Kidney (tissue), 22 donors: ENCODE measurements at places on chromosomes 11 and 22.

GRCh38 chr22:33389936-33390335 is 331.8 kb upstream of the SYN3 start:
- no peak for DNase-seq

DNA sequence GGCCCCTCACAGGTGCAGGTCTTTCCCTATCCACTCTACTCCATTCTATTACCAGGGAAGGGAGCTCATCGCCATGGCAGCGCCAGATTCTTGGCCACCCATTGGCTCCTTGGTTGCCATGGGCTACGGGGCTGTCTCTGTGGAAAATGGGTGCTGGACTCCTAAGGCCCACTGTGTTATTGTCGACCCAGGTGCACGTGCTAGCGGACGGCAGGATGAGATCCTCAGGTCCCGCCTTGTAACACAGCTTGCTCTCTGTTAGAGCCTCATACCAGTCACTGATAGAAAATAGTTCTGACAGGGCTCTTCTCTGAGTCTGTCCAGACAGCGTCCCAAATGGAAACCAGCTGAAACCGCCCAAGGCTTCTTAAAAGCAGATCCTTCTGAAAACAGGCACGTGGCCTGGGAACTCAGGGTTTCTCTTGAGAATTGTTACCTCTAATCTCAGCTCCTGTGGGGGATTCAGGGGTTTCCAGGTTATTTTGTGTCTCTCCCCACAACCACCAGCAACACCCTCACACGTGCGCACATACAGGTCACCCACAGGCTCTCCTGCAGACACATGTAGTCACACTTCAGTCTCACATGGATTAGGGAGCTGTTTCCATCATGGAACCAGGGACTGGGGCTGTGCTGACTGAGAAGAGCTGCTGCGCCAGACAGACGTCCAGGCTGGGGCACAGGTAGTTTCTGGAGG is 1.5 kb downstream of the TUB start:
- no peak for DNase-seq

- no peak for DNase-seq
Observed at GRCh38 chr11:8335186-8335585, 71.5 kb upstream of the LMO1 start.

DNA sequence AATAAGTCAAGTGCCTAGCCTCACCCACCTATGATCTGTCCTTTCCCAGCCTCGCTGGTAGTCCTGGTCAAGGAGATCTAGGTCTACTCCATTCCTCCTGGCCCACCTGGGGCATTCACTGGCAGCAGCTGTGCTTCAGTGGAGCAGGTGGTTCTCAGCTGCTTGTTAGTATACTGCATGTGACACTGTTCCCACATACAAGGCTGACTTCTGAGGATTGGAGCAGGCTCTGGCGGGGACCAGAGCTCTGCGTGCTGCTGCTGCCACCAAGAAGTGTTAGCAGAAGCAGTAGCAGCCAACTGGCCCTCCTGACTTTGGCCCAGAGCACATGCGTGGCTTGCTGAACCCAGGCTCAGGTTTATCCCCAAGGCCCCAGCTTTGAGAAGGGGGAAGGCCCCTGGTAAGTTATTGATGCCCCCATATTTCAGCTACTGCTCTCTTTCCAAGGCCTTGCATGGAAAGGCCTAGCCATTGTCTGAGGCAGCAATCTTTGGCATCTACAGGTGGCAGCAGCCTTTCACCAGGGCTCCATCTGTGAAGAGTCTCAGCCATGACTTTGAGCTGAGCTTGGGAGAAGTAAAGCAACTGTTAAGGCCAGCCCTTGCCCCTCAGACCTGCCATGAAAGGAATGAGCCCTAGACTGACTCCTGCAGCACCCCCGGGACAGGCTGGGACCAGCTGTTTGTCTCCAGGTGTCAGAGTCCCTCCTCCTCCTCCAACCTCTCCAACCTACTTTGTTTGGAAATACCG is 26.5 kb downstream of the ARHGAP1 start:
- no peak for DNase-seq

GRCh38 chr22:49037701-49038245 is 789.9 kb downstream of the BRD1 start:
- DNase-seq: no peak

DNA sequence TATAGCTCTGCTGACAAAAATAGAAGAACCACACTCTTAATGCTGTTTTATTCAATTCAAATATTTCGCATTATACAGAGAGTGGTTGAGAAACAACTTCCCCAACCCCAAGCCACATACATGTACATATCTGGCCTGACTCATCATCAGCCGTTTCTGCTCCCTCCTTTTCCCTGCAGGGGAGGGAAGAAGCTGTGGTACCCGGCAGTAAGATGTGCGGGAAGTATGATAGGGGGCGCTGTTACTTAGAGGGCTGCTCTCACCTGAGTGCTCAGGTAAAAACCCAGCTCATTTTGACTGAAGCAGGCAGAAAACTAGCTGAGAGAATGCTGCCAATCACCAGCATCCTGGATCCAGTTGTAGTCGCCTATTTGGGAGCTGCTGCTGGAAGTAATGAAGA is 85.5 kb downstream of the NELL1 start:
- no peak for DNase-seq

- DNase-seq: no peak
Observed at GRCh38 chr22:46362203-46362933, 26.9 kb downstream of the TRMU start.

DNA sequence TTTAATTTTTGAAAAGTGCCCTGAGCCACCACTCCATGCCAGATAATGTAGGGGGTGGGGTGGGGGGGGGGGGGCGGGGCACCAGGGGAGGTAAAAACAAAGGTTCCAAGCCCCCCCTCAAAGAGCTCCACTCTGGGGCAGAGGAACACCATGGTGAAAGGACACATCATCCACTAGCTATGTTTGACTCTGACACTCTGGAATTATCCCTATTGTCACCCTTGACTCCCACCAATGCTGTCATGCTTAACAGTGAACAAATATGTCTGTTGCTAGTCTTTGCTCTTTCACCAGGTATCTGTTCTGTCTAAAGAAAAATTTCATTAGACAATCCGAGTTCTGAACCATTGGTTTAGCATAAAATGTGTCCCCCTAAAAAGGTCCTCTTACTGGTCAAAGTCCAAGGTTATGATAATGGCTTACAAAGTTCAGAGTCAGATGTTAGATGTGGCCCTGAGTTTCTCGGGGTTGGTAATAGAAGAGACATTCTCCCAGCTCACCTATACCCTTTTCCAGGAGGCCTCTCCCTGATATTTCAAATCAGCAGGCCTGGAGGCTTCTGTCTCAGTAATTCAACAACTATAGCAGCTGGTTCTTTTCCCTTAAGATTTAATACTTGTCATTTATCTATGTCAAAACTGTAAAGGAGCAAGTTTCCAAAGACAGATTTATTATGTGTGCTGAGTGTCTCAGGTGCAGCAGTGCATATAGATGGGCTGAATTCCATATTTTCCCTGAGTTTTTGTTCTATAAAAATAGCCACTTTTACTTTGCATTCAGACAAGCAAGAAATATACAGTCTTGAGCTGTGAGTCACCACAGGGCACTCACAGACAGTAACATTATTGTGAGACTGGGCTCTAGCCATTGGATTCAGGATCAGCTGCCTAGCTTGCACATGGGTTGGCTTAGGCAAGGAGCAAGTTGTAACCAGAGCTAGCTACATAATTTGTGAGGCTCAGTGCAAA is 174.1 kb downstream of the CSNK2A3 start:
- DNase-seq: peak; percentile 78

GRCh38 chr11:116984186-116984585 is 114.0 kb downstream of the SIK3 start:
- no peak for DNase-seq

GRCh38 chr11:14702760-14703159 is 59.2 kb downstream of the PDE3B start:
- DNase-seq: no peak

GRCh38 chr11:103880968-103881367 is 155.5 kb upstream of the DDI1 start:
- no peak for DNase-seq

GRCh38 chr11:2794968-2795322 is 90.6 kb downstream of the CDKN1C start:
- DNase-seq: peak; percentile 50

- no peak for DNase-seq
Observed at GRCh38 chr11:83312430-83312829, 26.3 kb upstream of the CCDC90B start.

DNA sequence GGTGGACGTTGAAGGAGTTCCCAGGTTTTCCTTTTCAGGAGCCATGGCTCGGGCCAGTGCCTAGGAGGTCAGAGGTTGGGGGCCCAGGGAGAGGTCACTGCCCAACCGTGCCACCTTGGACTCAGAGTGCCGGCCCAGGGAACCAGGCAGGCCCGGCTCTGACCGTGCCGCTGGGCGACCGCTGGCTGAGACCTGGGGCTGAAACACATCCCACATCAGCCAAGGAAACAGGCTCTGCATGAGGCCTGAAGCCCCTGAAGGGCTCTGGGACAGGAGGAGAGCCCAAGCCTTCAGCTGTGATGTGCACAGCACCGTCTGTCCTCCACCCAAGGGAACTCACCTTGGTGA is 21.9 kb upstream of the RTN4R start:
- no peak for DNase-seq

DNA sequence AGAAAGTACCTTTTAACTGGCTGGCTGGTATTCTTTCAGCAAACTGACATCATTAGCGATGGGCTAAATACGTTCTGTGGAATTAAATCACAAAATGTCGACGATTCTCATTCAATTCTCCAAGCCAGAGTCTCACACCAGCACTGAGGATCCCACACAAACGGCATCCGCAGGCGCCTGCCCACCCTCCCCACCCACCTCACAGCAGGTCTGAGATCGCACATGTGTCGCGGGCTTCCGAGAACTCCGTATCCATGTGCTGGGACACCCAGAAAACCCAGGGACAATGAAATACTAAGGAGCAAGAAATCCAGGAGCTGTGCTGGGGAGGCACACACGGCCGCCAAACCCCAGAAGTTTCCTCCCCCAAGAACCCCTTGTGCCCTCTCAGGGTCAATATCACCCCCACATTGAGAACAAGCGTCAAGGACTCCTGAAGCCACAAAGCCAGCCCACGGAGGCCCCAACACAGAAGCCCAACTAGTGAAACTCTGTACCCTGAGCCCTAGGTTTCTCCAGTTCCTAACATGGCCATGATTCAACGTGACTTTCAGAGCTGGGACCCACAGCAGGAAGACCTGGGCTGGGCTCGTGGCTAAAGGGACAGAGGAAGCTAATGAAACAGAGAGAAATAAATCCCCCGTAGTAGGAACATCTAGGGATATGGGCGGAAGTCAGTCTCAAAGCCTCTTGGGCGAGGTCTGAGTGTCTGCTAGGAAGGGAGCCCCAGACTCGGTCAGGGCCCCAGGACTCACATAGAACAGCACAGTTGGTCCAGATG is 8.0 kb downstream of the TOLLIP start:
- DNase-seq: no peak

DNA sequence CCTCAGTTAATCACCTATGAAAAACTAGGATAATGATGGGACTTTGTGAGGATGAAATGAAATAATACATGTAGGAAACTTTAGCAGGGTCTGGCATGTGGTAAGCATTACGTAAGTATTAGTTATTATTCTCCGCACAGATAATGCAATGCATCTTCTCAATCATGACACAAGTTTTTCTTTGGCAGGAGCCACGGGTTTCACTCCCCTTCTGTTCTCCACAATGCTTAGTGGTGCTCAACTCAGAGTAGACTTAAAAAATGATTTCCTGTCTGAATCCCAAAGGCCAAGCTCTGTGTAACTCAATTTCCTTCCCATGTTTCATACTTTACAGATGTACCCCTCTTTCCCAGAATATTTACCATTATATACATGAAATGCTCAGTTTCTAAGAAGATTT is 82.9 kb downstream of the CCDC34 start:
- no peak for DNase-seq

DNA sequence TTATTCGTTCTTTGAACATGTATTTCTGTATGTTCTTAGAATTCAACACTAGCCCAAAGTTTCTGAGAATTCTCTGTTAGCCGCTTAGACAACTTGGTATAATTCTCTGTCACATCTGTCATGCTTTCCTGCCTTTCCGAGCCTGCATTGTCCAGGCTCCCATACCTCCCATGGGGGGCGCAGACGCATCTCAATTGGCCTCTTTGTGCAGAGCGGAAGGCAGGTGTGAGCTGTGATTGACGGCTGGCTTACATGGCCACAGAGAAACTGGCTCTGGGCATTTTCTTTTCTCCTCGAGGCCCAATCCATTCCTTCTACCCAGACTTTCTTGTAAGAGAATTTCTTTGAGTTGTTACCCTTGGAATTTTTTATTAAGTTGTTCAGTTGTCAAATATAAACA is 132.7 kb upstream of the SESN3 start:
- peak; percentile 18 for DNase-seq

DNA sequence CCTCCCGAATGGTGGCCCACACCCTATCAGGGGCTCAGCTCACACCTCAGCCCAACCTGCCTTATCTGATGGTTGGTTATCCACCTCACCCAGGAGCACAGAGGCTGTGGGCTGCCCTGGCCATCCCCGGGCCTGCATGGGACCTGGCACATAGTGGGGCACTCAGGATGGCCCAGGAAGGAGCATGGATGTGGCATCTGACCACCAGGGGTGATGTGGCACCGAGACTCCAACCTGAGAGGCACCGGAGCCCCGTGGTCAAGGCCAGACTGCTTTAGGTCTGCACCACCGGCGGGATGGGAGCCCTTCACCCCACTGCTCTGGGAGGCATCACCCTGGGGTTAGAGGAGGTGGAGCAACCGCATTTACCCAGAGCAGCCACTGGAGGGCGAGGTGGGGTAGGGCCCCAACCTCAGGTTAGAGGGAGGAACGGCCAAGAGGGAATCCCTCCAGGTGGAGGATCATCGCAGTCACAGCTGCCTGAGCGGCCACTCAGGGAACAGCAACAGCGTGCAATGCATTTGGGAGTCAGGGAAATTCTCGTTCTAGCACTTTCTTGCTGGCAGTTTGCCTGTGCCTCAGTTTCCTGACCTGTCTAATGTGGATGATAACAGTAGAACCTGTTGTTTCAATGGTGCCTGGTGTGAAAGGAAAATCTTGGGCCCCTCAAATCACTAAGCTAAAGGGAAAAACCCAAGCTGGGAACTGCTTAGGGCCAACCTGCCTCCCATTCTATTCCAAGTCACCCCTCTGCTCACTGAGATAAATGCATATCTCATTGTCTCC is 52.9 kb upstream of the CARS1 start:
- peak; percentile 13 for DNase-seq
